ENCODE measurements at places on chromosomes 16 and 17.

GRCh38 chr17:32915245-32915644, 12.7 kb upstream of the TMEM98 start:
- no peak for DNase-seq

DNA sequence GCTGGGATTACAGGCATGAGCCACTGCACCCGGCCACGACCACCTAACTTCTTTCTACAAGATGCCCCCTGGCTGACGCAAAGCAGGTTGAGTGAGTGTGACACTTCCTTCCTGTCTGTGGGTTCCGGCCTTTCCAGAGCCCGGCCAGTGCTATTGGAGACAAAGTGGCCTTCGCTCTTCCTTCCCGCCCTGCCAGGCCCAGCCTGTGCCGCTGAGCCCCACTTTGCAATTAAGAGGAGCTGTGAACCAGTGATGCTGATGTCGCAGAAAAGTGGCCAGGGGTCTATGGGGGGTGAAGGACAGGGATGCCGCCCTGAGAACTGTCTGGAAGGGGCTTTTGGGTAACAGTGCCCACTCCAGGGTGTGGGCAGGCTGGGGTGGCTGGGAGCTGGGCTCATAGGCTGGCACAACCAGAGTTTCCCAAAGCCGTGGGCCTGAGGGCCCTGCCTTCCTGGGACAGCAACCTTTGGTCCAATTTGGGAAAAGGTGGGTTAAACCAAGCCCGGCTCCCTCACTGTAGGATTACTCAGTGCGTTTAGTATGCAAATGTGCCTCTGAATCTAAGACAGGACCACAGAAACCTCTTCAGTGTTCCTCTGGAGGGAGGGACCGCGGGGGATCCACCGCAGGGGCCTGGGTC, 174.9 kb downstream of the SEC14L1 start:
- no peak for DNase-seq

DNA sequence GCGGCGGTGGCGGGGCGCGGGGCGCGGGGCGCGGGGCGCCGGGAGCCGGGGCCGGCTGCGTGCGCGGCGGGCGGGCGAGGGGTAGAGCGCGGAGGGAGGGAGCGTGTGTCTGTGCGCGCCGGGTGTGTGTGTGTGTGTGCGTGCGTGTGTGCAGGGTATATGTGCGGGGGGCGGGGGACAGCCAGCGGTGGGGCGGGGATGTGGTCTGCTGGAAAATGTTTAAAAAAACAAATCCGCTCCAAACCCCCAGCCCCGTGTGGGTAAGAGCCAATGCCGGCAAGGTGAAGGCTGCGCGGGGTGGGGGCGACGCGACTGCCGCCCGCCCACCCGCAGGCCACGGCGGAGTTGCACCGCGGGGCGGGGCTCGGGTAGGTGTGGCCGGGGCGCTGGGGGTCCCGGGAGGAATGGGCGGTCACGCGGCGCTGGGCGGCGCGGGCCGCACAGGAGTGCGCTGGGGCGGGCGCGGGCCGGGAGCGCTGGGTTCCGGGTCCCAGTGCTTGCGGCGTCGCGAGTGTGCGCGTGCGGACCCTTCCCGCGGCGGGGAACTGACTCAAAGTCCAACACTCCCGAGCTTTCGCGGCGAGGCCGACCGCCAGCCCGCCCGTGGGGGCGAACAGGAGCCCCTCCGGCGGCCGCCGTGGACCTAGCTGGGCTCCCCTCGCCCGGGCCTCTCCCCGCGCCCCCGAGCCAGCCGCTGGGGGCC, at the start of gene CYGB:
TSS of gene CYGB (minus strand) at position 132 of the 703 bp plus-strand sequence. CDS start 167 bp downstream, outside the sequence.
- no peak for DNase-seq

GRCh38 chr17:38943607-38944006, 18.2 kb downstream of the LASP1NB start:
- no peak for DNase-seq

GRCh38 chr17:47707884-47708283, 13.9 kb downstream of the TBKBP1 start:
- no peak for DNase-seq

- DNase-seq = no peak
These were observed 55.6 kb upstream of the ALOX12 start for GRCh38 chr17:6940186-6940649.

DNA sequence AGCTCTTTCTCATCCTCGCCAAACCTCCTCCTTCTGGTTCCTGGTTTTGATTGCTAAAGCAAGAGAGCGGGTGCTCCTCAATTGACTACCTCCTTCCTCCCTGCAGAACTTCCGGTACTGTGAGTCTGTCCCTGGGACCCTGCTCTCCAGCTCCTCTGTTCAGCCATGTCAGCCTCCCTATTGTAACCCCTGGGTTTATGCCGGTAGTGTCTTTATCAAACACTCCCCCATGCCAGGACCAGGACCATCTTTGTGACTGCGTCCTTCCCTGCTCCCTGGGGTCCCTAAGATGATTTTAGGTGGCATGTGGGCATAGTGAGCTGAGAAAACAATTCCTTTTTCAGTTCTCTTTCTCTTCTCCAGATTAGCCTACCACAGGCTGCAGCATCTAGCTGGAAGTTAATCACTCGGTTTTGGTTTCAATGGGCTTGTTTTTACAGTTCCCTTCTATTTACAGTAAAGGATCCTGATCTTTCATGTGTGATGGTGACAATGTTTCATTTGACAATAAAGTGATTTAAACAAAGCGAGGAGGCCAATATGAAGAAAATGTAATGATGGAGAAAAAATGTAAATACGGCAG, 27.7 kb upstream of the IL21R start:
- DNase-seq = no peak

- peak; percentile 50 for DNase-seq
These were observed 53.4 kb downstream of the MEOX1 start for GRCh38 chr17:43608313-43608712.

- DNase-seq = no peak
These were observed 2.4 kb downstream of the VPS25 start for GRCh38 chr17:42775534-42776098.

GRCh38 chr16:5678371-5678770, 580.8 kb upstream of the EEF2KMT start:
- no peak for DNase-seq

DNA sequence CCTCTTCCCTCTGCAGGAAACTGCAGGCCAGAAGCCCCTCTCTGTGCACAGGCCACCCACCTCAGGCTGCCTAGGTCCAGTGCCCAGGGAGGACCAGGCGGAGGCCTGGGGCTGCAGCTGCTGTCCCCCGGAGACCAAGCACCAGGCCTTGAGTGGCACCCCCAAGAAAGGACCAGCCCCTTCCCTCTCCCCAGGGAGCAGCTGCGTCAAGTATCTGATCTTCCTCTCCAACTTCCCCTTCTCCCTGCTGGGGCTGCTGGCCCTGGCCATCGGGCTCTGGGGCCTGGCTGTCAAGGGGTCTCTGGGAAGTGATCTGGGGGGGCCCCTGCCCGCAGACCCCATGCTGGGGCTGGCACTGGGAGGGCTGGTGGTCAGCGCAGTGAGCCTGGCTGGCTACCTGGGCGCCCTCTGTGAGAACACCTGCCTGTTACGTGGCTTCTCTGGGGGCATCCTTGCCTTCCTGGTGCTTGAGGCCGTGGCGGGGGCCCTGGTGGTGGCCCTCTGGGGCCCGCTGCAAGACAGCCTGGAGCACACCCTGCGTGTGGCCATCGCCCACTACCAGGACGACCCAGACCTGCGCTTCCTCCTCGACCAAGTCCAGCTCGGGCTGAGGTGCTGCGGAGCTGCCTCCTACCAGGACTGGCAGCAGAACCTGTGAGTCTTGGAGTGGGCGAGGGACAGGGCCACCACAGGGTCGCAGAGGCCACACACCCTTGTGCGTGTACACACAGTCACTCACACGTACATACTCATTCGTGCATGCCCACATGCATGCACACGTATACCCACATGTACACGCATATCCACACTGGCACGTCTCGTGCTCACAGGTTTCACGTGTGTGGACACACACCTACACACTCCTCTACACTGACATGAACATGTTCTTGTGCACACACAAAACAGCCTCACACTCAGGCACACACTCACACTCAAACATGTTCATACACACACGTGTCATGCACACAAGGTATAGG, 8.3 kb downstream of the TSPAN10 start:
- no peak for DNase-seq

DNA sequence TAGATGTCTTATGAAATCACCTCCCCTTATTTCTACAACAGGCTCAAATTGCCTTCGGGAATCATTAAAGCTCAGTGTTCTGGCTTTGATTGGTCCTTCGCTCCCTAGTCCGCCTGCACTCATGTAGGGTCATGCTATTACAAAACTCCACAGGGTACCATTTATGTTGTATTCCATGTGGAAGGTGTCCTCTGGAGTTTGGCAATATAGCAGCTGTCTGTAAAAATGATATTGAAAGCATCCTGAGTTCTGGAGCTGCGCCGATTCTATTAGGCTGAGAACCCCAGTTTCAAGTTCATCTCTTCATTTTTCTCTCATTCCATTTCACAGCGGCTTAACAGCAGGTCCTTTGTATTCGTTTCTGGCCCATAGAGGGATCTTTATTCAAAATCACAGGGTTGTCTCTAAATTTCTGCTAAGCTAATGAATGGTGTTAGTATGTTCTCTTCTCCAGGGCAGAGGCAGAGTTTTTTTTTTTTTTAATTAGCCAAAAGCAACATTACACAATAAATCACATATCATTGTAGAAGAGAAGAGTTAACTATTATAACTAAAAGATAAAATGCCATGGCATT, 71.9 kb upstream of the TEKT1 start:
- no peak for DNase-seq

DNA sequence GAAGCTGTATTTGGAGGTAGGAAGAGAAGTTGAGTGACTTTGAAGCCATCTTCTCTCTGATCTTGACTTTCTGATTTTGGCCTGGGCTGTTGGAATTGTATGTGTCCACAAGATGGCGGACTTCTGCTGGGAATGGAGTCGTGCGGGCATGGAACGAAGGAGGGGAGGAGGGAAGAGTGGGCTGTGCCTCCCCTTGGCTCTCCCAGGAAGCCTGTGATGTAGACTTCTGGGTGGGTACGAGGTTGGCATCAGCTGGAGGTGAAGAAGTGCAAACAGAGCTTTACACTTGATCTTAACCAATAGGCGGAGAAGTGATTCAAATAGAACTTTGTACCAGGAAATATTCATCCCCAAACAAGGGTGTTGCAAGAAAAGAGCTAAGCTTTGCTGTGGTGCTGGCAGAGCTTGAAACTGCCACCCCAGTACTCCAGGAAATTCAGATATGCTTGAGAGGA, 7.4 kb upstream of the TMEM220 start:
- DNase-seq = no peak

- no peak for DNase-seq
These were observed 71.6 kb upstream of the ALOX12 start for GRCh38 chr17:6924208-6924607.

GRCh38 chr17:7083592-7083991, 3.5 kb upstream of the CLEC10A start:
- DNase-seq = no peak

DNA sequence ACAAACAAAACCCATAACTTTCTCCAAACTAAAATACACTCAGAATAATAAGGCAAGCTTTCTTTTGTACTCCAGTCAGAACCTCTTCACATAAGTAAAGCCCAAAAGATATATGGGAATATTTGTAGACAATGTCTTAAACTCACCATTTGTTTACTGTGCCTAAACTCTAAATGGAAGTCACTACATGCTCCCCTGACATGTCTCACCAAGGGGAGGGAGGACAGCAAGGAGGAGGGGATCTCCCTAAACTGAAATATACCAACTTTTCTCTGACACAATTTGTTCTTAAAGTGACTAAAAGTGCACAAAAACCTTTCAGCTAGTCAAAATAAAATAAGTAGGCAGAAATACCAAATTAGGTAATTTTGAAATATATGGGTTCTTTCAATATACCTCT, 38.5 kb downstream of the GRB7 start:
- DNase-seq = no peak

DNA sequence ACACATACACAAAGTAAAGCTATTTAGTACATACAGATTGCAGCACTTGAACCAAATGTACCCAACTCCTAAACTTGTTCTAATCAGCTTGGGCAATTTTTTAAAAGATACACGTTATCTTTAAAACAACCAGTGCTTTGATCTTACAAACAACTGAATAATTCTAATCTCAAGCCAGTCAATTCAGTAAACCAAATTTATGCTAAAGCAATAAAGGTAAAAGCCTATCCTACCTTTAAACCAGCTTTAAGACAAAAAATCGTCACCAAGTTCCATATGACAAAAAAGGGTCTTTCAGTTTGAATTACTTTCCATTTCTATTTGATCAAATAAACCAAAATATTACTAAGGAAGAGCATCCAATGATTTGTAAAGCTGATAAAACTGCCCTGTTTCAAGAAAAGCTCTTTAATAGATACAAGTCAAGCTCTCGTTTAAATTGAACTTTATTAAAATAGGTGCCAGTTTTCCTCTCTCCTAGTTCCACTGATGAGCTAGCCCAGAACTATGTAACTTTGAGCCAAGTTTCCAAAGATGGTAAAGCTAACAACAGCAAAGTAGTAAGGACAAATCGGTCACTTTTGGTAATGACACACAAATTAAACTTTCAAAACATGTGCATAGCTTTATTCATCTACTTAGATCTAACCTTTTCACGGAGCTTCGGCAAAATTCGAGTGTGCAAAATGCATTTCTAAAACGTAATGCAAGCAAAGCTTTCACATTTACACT, 10.2 kb downstream of the CRYBA1 start:
- DNase-seq = no peak

DNA sequence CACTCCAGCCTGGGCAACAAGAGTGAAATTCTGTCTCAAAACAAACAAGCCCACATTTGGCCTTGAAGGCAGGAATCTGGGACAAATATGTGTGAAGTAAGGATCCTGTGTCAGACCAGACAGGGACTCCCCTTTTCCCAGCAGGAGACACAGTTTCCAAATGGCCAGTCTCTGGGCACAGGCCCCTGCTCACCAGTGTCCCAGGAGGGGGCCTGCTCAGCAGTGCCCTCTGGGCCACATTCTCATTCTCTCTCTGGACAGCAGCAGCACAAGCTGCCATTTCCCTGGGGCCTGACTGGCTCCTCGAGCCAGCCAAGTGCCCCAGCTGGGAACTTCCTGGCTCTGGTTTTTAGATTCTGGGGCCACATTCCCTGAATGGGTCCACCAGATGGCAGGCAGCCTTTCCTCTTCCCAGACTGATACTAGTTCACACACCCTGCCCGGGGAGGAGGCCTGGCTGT, 11.7 kb upstream of the MNT start:
- DNase-seq = no peak

- DNase-seq = no peak
These were observed 12.3 kb downstream of the GRIN2A start for GRCh38 chr16:10169904-10170410.

DNA sequence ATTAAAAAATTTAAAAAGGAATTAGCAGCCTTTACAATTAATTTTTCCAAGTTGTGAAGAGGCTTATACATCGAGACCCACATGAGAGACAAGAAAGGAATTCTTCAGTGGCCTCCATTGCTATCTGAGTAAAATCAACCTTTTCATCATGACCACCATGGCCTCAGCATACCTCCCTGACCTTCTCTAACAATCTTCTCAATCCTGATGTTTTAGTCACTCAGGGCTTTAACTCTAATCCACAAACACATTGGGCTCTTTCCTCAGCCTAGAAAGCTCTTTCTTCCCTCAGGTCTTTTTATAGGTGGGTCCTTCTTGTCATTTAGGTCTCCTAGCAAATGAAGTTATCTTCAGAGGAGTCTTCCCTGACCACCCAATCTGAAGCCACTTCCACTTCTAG, 46.4 kb downstream of the SPOP start:
- no peak for DNase-seq

Data from activated T-cell treated with anti-CD3 and anti-CD28 coated beads for 48 hours (primary cell).